ENCODE measurements at places on chromosomes 5 and 9.

DNA sequence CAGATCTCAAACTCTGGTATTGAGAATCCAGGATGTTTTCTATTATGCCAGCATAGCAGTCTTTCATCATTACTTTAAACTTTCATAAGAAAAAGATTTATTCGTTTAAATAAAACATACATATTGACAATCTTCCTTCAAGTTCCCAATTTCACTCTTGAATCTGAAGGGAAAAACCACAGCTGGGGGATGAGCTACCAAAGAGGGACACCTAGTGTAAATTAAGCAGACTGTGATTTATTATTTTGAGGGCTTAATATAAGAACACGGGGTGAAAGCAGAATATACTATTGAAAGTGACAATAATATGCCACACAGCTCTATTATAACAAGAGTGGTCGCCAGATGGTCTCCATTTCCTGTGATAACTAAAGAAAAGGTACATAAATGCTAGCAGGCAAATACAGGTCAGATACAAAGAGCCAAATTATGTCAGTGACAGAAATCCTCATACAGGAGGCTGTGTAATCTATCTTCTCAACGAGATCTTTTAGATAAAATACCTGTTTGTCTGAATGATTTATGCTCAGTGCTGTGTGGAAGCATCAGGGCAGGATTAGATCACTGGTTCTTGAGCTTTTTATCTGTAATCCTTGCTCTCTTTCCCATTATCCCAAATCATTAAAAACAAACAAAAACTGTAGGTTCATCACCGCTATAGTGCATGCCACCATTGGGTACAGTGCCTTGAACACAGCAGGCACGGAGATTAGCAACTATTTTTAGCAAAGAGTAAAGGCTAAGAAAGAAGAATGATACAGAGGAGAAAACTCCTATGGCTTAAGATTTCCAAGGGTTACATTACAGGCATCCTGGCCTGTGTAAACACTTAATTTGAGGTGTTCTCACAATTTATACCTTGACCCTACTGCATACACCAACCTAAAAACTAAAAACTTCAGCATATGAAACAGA lies 116.6 kb downstream of the DROSHA start:
- DNase-seq = no peak

- DNase-seq = no peak
These were observed 677.9 kb upstream of the SEMA6A start for GRCh38 chr5:117252566-117252965.

- no peak for DNase-seq
These were observed 59.5 kb downstream of the PAPPA start for GRCh38 chr9:116212986-116213692.

DNA sequence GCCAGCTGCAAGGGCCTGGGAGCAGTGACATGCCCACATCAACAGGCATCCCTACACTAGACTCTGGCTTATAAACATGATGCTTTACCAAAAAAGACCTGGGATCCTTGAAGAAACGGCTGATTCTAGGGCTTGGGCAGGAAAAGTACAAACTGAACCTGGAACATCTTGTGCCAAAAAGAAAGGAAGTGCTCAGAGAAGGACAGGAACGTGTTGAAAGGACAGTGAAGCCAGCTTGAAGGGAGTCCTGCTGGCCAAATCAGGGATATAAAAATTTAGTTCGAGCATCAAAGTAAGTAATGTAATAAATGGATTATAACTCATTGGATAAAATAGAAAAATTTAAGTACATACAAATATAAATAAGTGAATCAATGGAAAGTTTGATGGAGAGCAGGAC lies 58.1 kb downstream of the ALDH7A1 start:
- DNase-seq = no peak

All from NCI-H226 (cell line).